ENCODE measurements at places on chromosomes 3 and 15.

DNA sequence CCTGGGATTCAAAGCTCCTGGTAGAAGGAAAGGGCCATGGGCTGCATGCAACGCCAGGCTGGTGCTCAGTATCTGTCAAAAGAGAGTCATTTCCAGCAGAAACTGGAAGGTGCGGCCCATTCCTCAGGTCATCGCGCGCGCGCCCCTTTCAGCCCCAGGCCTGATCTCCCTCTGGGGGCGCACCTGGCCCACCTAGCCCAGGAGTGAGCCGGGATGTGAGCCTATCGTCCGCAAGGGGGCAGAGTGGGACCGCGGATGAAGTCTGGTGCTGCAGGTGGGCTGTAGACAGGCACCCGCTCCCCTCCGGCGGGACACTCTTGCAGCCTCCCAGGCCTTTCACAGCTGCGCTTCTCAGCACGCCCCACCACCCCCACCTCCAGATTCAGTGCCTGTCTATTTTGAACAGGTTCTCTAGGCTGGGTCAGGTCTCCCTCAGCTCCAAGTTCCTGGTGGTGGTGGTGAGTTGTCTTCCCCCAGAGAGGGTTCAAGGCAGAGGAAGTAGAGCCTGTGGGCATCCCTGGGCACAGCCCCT lies 5.8 kb upstream of the RPL29 start:
- DNase-seq, result peak; percentile 64

- no peak for DNase-seq
These were observed 332.0 kb upstream of the GRM7 start for GRCh38 chr3:6528951-6529350.

- DNase-seq, result no peak
These were observed 66.1 kb upstream of the MYZAP start for GRCh38 chr15:57525581-57525980.

- no peak for DNase-seq
These were observed 54.8 kb downstream of the MESD start for GRCh38 chr15:80934761-80935221.

DNA sequence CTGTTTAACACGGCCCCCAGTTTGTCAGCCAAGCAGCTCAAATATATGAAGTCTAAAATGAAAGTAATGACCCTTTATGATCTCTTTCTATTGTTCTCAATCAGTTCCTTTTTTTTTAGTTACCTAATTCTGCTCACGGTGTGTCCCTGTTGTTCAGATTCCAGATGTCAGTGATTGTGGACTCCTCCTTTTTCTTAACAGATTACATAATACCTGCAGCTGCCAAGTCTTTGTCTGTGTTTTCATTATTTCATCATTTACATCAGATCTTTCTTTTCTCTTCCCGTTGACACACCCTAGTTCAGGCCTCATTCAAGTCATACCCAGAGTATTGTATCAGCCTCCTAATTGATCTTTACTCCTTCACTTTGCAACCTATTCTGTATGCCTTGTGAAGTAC lies 56.1 kb upstream of the SKIL start:
- DNase-seq, result no peak

DNA sequence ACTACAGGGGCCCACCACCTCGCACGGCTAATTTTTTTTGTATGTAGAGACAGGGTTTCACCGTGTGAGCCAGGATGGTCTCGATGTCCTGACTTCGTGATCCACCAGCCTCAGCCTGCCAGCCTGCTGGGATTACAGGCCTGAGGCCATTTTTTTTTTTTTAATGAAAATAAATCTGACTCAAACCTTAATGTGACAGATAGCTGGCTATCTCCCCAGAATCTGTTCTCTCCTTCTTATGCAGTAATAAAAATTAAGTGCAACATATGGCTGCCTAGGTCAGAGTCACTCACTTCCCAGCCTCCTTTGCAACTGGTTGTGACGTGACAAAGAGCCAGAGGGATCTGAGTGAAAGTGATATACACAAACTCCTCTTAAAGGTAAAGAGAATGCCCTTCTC lies 53.0 kb downstream of the ZNF148 start:
- no peak for DNase-seq
